ENCODE measurements at places on chromosomes 2 and 18.
A peak's percentile ranks its signal among the peaks of the same experiment; 100 is the strongest.

GRCh38 chr2:193695367-193695766 is 1500.6 kb upstream of the TMEFF2 start:
- DNase-seq = no peak

DNA sequence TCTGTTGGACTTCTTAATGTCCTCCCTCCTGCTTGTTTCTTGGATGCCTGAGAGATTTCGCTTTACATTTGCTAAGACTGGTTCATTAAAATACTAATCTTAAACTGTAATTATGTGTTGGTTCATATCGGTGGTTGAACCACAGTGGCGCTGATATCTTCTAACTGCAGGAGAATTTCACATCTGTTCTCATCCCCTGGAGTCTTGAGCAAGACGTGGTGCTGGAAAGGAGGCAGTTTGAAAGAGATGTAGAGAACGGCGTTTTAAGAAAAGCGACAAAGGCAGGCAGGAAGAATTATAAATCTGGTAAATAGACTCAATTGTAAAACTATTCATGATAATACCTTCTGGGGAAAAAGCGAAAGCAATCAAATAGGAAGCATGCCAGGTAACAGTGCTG is 79.5 kb downstream of the NXPH2 start:
- no peak for DNase-seq

DNA sequence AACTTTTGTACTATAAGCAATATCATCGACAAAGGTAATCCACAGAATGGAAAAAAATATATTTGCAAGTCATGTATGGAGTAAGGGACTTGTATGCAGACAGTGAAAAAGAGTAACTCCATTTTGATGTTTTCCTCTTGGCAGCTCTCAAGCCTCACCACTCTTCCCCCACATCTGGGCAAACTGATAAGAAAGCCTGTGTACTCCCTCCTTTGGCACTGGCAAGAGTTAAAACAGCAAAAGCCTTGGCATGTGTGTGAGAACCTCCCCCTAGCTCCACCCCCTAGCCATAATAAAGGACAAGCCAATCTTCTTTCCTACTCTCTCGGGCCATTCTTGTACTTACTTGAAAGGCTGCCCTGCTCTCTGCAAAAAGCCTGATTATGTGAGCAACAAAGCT is 335.2 kb downstream of the LRATD1 start:
- DNase-seq = no peak

GRCh38 chr2:46850742-46851141 is 64.9 kb downstream of the MCFD2 start:
- DNase-seq = peak; percentile 82

DNA sequence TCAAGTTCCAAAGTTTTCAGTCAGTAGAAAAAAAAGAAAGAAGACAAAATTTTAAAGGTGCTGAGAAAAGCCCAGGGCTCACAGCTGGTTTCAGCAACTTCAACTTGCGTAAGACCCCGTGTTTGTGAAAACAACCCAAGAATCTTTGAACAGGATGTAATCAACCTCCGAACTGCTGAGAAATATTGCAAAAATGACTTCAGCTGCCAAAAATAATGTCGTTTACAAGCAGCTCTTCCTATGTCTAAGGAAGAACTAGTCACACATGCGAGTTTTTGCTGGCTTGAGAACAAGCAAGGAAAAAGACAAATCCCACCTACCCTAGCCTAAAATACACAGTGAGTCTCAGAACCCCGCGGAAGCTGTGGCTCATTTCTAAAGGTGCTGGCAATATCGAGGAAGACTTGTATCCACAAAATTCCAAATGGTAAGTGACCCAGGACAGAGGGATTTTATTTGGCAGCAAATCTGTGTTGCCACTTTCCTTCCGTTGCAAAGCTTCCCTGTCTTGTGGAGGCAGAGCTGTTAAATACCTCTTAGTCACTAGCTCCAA is 59.8 kb upstream of the SLC8A1 start:
- DNase-seq = no peak

DNA sequence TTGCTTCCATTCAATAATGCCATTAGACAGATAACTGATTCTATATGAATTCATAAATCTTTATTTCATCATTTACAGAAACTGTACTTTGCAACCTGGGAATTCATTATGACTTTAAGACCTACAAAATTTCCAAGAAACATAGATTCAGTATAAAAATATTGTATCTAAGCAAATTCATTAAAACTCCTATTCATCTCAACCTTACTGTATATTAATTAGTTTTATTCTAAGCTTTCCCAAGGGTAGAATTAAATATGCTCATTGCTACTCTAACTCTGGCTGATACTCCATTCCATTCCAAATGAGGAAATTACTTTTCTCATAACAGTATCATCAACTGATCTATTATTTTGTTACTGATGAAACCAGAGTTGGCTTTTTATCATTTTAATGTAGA is 473.0 kb upstream of the LRRTM4 start:
- DNase-seq = no peak

GRCh38 chr2:237083026-237083425 is 2.7 kb upstream of the COPS8 start:
- DNase-seq = no peak

DNA sequence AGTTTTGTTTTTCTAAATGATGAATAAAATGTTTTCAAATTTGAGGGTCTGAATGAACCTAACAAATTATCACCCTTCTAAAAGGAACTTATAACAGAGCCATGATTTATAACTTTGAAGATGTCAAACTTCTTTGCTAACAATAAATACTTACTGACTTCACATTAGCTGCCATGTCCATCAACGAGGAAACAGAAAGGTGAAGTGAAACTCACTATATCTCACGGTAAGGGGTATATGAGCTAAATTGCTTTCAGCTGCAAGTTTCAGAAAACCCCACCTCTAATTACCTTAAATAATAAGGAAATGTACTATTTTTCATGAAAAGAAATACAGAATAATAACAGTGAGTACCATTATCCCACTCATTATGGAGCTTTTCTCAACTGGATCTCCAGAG is 350.8 kb upstream of the NT5C1B start:
- DNase-seq = no peak

GRCh38 chr2:223522796-223523195 is 79.4 kb downstream of the SCG2 start:
- no peak for DNase-seq

DNA sequence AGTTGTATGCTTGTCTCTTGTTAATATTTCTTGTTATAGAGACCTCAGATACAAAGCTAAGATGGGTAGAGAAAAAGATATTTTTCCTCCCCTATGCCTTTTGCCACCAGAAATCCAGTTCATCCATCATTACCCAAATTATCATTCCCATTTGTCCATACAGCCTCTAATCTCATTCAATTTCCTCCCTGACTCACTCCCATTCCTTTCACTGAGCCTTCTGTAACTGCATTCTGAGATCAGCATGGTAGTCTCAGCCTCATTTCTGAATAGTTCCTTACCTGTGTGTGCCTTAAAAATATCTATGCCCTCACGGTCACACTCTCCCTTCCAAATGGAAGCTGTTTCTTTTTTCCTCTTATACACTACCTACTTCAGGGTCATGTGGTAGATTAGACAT is 15.7 kb upstream of the PIK3C3 start:
- no peak for DNase-seq

- DNase-seq = no peak
Measured at GRCh38 chr2:56318147-56318546, 134.4 kb downstream of the CCDC85A start.

DNA sequence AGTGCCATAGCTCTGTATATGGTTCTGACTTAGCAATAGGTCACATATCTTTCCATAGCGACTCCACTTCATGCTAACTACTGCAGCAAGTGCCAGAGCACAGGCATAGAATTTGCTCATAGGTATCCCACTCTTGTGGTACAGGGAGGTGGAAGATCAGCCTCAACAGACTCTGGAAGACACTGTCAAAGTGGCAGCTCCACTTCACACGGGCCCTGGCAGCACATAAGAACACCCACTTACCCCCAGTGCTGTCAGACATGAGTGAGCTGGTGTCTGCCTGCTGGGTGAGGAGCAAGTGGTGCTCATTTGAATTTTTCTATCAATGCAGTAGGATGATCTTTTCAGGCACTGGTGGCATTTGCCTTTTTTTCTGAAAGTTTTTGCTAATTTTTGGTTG is 48.6 kb downstream of the BCL2L11 start:
- no peak for DNase-seq

DNA sequence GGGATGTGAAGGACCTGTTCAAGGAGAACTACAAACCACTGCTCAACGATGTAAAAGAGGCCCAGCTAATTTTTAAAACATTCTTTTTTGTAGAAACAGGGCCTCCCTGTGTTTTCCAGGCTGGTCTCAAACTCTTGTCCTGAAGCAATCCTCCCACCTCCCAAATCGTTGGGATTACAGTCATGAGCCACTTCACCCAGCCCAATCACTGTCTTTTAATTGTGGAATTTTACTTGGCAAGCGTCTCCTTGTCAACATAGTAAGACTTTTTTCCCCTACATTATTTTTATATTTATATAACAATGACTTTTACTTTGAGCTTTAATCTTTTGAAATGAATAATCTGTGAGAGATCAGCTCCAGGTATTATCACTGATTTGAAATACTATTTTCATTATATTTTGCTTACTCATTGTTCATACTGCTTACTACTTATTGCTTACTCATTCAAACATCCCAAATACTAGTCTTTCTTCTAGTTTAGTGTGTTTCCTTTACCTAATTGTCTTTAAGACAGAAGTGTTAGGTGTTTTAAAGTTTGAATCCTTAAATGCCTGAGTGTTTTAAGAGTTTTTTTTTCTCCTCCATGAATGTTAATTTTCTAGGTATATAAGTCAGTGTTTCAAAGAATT is 48.9 kb downstream of the PTPN4 start:
- no peak for DNase-seq

GRCh38 chr2:19670303-19670702 is 231.5 kb downstream of the TTC32 start:
- no peak for DNase-seq

DNA sequence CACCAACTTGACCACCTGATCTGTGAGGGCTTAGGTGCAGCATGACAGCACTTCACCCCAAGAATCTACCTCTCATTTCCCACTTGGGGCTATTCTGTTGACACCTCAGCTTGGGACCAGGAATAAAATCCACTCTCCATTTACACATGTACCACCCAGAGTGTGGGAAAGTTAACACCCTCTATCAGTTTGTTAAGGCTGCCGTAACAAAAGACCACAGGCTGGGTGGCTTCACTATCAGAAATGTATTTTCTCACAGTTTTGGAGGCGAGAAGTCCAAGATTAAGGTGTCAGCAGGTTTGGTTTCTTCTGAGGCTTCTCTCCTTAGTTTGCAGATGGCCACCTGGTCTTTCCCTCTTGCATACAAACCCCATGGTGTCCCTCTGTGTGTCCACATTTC is 277.7 kb upstream of the ERBB4 start:
- DNase-seq = no peak

GRCh38 chr18:46283268-46283667 is 179.1 kb downstream of the HAUS1 start:
- DNase-seq = no peak

GRCh38 chr2:219573166-219573565 is 1.1 kb downstream of the INHA start:
- no peak for DNase-seq
